ENCODE measurements at places on chromosomes 2 and 18.

- DNase-seq, result no peak
Measured at GRCh38 chr2:178478130-178478438, 316 bp downstream of the FKBP7 start.

DNA sequence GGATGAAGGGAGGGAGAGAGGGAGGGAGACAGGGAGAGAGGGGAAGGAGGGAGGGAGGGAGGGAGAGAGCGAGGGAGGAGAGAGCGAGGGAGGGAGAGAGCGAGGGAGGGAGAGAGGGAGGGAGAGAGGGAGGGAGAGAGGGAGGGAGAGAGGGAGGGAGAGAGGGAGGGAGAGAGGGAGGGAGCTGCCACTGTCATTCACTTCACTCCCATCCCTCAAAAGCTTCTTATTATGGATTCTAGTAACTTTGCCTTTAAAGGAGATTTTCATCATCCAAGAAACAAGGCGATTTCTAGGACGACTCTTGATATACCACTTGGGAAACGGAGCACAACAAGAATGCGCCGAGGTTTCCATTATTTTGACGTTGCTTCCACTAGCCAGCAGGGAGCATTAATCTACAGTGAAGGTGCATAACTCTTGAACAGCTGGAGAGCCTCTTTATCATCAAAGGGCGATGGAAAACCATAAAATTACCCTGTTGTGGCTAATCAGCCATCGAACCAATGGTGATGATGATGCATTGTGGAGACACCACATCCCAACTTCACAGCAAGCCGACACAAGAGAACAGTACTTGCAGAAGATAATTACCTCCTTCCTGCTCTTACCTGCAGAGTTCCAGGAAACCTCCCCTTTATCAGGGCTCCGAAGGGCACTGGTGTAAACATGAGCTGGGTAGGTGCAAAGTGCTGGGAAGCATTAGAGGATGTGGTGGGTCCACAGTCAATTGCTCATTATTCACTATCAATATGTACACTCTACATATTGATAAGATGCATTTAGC is 130.5 kb downstream of the EIPR1 start:
- DNase-seq, result no peak

DNA sequence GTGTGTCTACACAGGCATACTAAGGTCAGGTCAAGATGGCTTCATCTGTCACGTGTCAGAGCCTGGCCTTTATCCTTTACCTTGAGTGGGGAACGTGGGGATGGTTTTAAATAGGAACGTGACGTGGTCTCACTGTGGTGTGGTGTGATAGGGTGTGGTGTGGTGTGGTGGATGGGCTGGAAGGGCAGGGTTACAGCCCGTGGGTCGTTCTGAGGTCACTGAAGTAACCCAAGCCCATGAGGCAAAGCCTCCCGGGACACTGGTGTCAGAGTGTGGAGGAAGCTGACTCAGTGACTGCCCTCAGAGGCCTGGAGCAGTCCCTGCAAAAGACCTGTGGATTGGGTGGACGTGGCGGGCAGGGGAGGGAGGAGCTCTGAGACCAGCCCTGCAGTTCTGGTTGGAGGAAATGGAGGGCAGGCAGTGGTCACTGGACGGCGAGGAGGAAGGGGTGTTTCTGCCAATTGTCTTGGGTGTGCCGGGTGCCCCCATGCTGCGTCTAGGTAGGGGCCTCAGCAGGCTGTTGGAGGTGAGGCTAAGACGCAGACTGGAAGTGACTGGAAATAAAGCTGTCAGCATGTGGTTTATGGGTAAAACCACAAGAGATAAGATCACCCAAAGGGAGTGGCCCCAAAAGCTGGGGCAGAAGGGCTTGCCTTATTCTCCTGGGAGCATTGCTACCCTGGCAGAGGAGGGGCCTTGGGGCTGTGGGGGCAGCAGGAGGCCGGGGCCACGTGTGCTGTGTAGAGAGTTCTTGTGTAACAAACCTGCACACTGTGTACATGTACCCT is 84.8 kb downstream of the SH3RF3 start:
- peak; percentile 60 for DNase-seq

- DNase-seq, result no peak
Measured at GRCh38 chr2:39281391-39281790, 37.6 kb upstream of the CDKL4 start.

GRCh38 chr18:2083691-2084090 is 487.6 kb downstream of the METTL4 start:
- no peak for DNase-seq

GRCh38 chr18:6482198-6482977 is 67.7 kb upstream of the L3MBTL4 start:
- no peak for DNase-seq

- DNase-seq, result peak; percentile 74
Measured at GRCh38 chr2:38581193-38582147, 21.3 kb downstream of the HNRNPLL start.

DNA sequence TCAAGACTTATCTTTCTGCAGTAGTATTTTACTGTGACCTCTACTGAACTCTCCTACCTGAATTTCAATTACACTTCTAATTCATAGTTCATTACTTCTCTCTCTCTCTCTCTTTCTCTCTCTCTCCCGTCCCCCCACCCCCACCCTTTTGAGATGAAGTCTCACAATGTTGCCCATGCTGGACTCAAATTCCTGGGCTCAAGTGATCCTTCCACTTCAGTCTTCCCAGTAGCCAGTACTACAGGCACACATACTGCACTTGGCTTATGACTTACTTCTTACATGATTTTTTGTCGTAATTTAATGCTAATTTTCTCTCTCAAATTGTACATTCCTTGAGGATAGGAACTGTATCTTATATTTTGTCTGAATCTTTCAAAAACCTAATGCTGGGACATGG is 6.0 kb upstream of the HIBCH start:
- no peak for DNase-seq

DNA sequence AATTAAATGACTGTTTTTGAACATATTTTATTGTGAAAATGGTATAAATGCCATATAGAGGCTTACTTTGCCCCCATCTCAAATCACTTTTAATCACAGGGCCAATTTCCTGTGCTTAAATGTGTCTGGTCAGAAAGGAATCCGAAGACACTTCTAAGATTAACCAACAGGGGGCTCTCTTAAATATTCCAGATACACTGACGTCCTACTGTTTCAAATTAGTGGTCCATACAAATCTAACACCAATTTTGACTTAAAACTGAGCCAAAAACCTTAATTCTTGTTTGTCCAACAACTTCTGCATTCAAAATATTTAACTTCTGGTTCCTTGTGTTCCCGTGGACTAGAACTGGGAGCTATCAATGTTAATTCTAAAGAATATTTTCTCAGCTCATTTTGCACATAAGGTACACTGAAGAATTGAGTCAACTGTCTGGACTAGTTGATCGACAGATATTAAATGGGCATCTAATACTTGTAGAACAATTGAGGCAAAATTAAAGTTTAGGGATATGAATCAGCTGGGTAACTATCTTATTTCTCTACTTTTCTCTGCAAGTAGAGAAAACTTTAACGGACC is 557.5 kb downstream of the ARHGAP15 start:
- DNase-seq, result peak; percentile 60

- no peak for DNase-seq
Measured at GRCh38 chr2:68889500-68889899, 18.3 kb upstream of the BMP10 start.

DNA sequence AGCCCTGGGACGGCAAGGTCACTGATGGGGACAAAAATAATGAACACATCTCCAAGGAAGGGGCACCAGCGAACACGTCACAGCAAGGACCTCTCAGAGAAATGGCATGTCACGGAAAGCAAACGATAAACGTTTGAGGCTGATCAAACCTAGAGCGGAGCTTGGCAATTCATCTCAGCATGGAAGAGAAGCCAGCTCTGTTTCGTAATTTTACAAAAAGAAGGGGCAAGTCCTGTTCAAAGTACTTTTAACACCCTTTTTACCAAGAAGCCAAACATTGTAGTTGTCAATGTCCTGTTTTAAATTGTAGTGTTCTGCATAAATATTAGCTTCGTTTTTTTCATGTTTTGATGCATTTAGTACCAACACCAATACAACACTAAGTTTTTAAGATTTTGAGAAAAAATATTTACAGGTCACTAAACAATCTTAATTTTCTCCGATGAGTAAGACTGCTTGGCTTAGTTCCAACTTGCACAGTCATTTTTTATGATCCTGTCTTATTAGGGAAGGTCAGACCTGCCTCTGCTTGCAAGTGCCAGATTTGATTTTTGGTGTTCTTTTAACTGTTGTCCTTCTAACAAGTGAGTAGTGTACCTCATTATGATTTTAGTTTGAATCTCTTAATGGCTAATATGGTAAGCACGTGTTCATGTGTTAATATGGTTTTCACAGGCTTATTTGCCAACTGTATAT is 818.5 kb upstream of the SALL3 start:
- DNase-seq, result no peak

DNA sequence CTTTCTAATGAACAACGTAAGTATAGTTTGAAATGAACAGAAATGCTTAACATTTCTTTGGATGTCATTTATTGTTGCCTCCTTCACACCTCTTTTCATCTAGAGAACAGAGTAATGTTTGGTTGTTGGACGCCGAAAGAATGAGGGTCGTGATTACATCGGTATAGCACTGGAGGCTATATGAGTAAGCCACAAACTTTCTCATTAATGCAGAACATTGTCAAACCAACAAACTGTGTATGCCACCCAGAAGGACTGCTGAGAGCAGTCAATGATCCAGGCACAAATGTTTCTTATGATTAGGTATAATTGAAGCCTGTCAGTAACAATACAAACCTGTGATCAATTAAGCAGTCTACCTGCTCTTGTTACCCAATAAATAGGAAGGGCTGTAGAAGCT is 1494.7 kb upstream of the NXPH2 start:
- DNase-seq, result no peak

DNA sequence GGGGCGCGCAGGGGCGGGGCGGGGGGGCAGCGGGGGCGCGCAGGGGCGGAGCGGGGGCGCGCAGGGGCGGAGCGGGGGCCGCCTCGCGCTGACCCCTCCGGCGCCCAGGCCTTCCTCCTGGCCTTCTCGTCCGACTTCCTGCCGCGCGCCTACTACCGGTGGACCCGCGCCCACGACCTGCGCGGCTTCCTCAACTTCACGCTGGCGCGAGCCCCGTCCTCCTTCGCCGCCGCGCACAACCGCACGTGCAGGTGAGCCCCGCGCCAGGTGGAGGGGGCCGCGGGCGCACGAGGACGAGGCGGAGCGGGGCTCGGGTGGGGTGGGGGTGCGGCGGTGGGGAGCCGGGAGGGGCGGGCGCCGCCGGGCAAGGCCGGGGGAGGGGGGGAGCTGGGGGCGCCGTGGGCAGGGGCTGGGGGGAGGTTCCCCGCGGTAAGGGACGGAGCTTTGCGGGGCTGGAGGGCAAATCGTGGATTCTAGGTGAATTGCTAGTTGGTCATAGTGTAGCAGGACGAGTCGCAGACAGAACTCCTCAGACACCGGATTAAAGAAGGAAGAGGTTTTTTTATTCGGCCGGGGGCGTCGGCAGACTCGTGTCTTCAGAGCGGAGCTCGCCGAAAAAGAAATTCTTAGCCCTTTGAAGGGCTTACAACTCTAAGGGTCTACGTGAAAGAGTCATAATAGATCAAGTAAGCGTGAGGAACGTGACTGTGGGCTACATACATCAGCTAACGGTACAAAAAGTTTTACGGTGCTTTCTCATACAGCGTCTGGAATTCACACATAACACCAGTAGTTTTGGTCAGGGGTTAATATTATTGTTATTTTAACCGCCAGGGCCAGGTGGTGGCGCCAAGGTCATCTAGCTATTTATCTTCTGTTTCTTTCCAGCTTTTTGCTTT is 29.9 kb downstream of the ANO7 start:
- DNase-seq, result peak; percentile 31

GRCh38 chr2:123419976-123420375 is 605.1 kb upstream of the CNTNAP5 start:
- DNase-seq, result no peak

GRCh38 chr2:242001853-242002252 is 132.3 kb downstream of the RTP5 start:
- no peak for DNase-seq

DNA sequence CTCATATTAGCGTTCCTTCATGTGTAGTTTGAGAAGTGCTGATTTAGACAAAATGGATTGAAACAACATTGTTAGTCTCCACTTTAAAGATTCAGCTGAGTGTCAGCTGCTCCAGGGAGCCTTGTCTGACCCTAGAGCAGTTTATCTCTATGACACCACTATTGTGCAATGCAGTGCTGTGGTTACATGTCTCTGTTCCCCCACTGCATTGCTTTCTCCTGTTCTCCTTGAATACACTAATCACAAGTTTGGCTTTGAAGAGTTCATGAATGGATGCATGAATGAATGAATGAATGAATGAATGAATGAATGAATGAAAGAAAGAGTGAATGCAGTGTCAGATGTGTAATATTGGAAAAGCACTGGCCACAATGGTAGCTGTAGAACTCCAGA is 38.3 kb downstream of the GCG start:
- peak; percentile 84 for DNase-seq

- DNase-seq, result no peak
Measured at GRCh38 chr2:1816414-1816911, 72.1 kb upstream of the PXDN start.

- DNase-seq, result peak; percentile 27
Measured at GRCh38 chr2:32719933-32720716, 92.3 kb downstream of the TTC27 start.

DNA sequence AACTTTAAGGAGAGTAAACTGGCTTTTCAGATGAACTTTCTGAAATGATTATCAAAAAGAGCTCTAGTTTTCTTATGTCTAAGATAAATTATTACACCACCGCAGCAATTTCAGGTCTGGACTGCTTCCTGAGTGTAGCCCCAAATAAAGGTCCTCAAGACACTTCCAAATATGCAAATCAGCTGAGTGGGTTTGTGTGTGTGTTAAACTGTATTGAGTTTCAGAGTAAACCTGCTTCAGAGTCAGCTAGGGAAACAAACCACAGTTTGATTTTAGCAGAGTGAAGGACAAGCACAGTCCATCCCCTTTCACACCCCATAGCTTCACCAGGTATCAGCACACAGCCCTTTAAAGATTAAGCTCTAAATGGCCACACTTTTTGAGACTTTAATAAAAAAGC is 168.7 kb downstream of the NRXN1 start:
- no peak for DNase-seq

GRCh38 chr18:50128506-50129271 is 66.3 kb downstream of the MYO5B start:
- DNase-seq, result no peak

DNA sequence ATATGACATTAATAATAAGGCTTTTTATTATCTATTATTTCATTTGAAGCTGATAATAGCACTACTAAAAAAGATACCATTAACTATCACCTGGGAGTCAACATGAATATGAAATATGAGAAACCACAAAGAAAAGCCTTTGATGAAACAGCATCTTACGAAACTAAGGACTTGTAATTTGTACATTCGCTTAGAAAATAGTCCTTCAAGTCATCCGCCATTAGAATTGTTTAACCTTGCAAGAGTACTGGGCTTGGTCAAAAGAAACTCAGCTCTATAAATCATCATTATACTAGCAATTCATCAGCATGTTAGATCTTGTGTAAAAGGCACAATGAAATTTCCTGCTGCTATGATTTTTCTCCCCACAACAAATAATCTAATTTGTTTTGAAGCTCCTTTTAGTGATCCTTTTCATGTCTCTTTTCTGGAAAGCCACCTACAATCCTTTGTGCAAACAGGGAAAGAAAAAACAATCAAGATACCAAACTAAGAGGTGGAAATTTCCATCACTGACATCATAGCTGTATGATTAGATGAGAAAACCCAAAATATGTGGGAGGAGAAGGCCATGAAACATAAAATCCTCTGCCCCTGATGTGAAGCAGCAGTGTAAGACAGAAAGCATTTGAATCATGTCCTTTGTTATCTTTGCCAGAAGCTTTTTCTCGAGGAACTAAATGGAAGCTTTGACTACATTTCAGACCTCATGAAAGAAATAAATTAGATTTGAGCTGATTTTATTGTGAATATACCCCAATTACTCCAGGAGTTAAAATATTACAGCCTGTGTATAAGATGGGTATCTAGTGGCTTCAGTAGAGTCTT is 31.2 kb downstream of the SCN9A start:
- no peak for DNase-seq

Measured in endothelial cell of umbilical vein (primary cell).